Heart right ventricle (tissue), 16 donors: ENCODE measurements at places on chromosomes 3 and 15. TPM values are rescaled to one million over a fixed set of nuclear protein-coding genes. Genes with fewer than 3 reads are reported as not detected.

The CP gene
- 6.6 TPM for polyA plus RNA-seq

GRCh38 chr3:9214599-9214998 is 34.8 kb downstream of the SRGAP3 start:
- no peak for DNase-seq

The LEKR1 gene
- 0.22 TPM for polyA plus RNA-seq

GRCh38 chr3:10268930-10269329 is 20.7 kb downstream of the TATDN2 start:
- no peak for DNase-seq

GRCh38 chr3:15757824-15758223 is 40.0 kb downstream of the ANKRD28 start:
- no peak for DNase-seq

The GOLGA6L4 gene
- polyA plus RNA-seq = 0.64 TPM

The CFAP161 gene
- 0.95 TPM for polyA plus RNA-seq

- no peak for DNase-seq
Measured at GRCh38 chr3:15456321-15456720, 28.9 kb downstream of the EAF1 start.

- DNase-seq = no peak
Measured at GRCh38 chr3:14839236-14839635, 20.5 kb downstream of the FGD5 start.

The TFG gene
- polyA plus RNA-seq = 44.6 TPM

GRCh38 chr15:73767806-73768501 is 14.8 kb upstream of the INSYN1 start:
- no peak for DNase-seq

DNA sequence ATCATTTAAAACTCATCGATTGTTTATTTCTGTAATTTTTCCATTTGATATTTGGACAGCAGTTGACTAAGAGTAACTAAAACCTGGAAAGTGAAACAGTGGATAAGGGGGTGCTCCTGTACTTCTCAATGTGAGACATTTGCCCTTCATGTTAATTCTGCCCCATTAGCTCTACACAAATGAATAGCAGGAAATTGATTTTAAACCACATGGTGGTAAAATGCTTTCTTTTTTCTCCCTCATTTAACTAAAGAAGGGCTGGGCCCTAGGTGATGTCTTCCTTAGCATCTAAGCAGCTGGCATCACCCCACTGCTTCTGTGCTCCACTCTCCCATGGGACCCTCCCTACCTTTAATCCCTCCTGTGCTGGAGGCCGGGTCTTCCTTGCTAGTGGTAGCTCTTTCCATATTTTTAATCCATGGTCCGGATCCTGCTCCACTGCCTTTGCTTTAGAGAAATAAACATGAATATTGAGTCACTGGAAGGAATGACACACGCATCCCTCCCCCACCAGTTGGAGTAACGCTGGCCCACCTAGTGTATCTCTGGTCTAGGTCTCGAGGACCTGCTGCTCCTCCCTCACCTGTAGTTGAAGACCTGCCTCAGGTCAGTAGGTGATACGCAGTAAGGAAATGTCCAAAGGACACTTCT is 30.2 kb upstream of the LAMP3 start:
- no peak for DNase-seq

The NOX5 gene
- 0.06 TPM for polyA plus RNA-seq

DNA sequence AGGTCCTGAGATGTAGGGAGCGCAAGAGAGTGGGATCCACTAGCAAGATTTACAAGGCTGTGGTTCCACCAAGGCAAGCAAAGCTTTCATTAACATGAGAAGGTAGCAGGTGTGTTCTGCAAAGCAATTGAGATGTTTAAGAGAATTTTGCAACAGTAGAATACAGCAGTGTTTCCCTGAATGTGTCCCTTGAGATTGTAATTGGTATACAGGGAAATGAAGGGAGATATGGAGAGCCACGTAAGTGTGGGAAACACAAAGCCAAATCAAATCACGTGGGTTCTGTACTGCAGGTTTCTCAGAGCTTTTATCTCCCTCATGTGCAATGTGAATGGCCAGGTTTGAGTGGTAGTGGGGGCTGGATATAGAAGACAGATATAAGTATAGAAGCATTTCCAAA is 67.3 kb downstream of the ATG7 start:
- DNase-seq = no peak

DNA sequence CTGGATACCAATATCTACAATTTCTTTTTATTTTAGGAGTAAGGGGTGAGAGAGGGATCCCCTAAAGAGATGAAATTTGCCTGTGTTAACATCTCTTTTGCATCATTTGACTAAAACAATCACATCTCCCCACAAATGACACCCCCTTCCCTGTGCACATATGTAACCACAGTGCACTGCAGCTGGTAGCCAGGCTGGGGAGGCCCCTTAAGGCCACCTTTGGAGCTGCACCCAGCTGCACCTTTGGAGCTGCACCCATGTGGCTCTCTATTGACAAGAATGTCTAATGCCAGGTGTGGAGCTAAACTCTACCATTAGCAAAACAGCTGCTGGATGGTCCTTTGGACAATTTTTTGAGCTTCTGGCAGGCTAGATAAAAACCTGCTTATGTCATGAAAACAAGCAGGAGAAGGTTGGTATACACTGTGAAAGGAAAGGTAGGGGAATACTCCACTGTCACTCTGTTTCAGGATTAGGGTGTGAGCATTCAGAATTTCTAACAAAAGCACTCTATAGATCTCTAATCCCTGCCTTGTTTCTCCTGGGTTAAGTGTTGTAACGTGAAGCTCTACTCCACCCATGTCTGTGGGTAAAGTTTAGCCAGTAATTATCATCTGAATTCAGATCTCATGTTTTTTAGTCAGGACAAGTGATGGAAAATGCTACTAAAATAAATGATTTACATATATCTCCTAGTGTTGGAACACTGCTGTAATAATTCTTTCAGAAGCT is 52.1 kb downstream of the TFG start:
- DNase-seq = no peak
